ENCODE measurements at places on chromosomes 1 and 21.

- DNase-seq, result no peak
Measured at GRCh38 chr1:67226688-67227087, 60.4 kb downstream of the IL23R start.

DNA sequence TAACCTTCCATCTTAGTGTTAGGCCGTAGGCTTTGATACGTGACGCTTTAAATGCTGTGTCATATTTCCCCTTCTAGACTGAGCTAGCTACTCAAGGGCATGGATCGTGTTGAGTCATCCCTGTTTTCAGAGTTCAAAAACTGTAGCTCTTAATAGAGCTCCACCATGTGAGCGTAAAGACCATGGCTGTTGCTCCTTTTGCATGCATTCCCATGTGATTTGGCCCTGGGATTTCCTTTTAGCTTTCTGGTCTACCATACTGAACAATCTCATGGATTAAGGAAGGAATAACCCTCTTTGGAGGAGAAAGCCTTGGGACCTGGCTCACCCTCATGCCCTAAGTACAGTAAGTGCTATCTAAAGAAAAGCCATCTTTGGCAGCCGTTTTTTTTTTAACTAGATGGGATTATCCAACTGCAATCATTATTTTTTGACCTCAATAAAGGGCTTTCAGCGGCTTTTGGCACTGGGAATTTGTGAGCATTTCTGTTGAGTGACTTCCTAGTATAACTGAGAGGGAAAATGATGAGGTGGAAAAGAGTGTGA lies 76.6 kb downstream of the PLPP3 start:
- no peak for DNase-seq

GRCh38 chr1:168960595-168960994 lies 145.9 kb upstream of the ATP1B1 start:
- no peak for DNase-seq

DNA sequence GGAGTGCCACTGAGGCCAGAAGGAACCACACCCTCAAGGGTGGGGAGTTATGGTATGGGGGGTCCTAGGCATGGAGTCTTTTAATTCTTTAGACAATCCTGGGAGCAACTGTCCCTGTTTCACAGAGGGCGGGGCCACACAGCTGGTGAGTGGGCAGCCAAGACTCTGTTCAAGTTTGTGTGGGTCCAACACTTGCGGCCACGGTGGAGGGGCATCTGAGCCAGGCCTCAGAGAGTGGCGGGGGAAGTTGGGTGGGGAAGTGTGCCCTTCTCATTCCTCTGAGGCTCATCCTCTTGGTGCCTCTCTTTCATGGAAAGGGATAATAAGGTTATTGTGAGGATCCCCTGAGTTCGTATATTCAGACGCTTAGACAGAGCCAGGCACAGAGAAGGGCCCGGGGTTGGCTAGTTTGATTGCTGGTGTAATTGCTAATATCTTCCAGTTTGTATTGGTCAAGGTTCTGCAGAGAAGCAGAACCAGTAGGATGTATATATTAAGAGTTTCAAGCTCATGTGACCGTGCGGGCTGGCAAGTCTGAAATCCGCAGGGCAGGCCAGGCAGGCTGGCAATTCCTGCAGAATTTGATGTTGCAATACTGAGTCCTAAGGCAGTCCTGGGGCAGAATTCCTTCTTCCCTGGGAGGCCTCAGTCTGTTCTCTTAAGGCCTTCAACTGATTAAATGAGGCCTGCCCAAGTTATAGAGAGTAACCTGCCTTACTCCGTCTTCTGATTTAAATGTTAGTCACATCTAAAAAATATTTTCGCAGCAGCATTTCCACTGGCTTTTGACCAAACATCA lies 15.9 kb downstream of the PCSK9 start:
- DNase-seq, result no peak

DNA sequence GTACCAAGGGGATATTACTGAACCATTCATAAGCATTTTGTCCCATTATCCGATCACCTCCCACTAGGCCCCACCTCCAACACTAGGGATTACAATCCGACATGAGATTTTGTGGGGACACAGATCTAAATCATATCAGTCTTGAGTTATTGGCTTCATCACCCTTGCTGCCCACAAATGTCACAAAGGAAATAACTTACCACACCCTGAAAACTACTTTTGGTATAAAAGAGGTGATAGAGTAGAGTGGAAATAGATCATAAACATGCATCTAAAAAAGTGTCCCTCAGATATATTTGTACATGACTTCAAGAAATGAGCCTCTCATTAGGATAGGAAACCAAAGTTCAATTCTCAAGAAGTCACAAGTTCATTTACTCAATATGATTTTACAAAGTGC lies 22.6 kb upstream of the FCRL3 start:
- DNase-seq, result no peak

DNA sequence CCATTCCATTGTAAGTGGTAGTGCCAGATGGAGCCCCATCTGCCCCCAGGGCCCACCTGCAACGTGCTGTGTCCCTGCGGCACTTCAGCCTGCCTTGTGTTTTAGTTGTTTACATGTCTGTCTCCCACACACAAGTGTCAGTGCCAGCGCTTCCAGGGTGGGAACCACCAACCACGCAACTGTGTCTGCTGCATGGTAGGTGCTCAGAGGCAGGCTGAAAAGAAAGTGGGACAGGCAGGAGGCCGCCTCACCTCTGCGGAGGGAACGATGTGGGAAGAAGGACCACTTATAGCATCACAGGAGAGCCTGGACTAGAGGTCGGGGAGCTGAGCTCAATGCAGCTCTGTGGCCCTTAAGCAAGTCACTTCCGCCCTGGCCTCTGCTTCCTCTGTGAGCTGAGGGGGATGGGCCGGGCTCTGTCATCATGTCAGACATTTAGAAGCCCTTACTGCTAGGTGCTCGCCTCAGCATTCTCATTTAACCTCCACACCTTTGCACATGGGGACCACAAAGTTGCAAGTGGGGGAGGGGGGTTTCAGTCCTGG lies 17.9 kb downstream of the SLC9A1 start:
- peak; percentile 59 for DNase-seq

GRCh38 chr1:229131243-229132105 lies 139.4 kb upstream of the RAB4A start:
- DNase-seq, result no peak

DNA sequence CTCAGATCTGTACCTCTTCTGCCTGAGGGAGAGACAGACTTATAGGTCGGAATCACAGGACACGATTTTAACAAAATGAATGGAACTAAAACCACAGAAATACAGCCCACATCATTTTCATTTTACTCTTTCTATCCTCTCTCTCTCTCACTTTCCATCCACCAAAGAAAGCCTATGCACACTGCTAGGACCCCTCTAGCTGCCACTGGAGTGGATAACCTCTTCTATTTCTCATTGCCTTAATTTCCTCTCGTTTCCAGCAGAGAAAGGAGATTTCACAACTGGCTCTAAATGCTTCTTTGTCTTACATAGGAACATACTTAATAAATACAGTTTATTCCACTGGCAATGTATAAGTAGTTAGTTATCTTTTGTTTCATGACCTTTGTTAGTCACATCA lies 867.8 kb upstream of the ADGRL4 start:
- DNase-seq, result no peak

DNA sequence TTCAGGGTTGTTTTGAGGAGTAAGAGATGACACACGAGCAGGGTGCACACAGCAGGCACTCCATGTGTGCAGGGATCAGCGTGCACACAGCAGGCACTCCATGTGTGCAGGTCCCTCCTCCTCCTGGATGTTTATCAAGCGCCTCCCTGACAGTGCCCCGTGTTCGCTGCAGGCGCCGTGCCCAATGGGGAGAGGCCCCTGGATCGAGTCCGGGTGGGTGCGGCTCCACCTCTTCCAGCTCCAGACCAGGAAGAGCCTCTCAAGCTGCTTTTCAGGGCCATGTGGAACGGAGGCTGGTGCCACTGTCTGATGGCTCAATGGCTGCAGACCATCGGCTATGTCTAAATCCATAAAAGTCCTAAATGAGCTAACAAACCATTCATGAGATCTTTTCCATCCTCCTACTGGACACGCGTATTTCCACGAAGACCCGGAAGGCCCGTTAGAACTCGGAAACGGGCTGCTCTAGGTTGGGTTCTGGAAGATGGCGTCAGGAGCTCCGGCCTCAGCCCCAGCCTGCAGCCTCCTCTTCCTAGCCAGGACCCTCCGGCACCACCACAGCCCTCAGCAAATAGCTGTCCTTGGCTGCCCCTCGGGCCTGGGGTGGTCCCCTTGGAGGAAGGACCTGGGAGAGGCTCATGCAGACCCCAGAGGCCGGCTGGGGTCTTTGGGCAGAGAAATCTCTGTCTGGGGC lies 36.0 kb downstream of the RRP1 start:
- DNase-seq, result no peak

DNA sequence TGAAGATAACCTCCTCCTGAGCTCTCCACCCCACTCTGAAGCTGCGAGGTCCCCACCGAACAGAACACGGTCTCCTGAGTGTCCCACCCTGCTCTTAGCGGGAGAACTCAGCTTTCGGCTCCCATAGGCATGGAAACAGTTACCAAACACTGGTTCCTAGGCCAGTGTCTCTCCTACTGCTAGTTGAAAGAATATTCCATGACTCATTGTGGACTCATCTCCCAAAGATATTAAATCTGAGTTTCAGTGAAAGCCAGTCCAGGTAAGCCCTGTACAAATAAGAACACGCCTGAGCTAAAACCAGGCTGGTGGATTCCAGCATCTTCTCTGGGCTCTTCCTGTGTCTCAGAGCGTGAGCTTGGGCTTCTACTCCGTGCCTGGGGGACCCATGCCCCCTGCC lies 107.5 kb upstream of the CLDN14 start:
- no peak for DNase-seq

DNA sequence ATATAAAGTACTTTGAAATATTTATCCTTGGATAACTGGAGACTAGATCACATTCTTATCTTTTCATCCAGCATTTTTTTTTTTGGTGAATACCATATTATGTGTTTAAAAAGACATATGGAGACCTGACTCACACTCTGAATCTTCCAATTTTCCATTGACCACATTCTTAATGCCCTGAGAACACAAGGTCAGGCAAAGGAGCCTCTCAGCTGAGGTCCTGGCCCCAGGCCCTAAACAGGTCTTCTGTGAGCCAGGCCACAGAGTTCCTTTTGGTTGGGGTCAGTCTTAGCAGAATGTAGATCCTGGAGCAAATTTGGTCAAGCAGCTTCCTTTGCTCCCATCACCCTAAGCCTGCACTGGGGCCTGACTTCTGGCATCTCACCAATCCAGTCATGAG lies 390.1 kb upstream of the ST6GALNAC5 start:
- DNase-seq, result no peak

- DNase-seq, result no peak
Measured at GRCh38 chr1:16158025-16158424, 2.2 kb upstream of the EPHA2 start.

DNA sequence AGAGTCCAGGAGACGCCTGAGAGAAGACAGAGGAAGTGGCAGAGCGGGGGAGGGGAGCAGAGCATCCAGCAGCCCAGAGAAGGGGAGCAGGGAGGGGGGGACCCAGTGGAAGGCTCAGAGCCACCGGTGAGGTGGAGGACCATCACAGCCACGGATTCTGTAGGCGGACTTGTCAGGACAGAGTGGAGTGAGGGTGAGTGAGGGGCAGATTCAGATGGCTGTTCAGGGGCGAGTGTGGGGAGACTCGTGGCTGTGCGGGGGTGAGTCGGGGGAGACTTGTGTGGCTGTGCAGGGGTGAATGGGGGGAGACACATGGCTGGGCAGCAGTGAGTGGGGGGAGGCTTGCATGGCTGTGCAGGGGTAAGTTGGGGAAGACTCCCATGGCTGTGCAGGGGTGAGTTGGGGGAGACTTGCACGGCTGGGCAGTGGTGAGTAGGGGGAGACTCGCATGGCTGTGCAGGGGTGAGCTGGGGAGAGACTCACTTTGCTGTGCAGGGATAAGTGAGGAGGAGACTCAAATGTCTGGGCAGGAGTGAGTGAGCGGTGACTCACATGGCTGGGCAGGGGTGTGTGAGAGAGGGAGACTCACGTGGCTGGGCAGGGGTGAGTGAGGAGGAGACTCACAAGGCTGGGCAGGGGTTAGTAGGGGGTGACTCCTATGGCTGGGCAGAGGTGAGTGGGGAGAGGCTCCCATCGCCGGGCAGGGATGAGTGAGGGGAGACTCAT lies 56.8 kb upstream of the ABCG1 start:
- no peak for DNase-seq

- no peak for DNase-seq
Measured at GRCh38 chr1:102853136-102853535, 255.2 kb downstream of the COL11A1 start.

DNA sequence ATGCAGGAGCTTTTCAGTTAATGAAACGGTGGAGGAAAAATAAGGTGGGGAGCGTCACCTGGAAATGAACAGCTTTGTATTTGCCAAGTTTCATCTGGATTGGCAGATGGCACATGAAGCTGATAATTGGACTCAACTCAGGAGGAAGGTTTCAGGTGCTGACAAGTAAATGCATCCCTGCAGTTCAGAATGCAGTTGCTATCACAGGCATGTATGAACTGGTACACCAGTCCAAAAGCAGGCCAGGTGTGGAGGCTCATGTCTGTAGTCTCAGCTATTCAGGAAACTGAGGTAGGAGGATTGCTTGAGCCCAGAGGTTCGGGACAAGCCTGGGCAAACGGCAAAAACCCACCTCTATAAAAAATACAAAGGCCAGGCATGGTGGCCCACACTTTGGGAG lies 15.5 kb downstream of the DEGS1 start:
- DNase-seq, result no peak

- DNase-seq, result no peak
Measured at GRCh38 chr1:47521034-47521881, 83.4 kb downstream of the FOXD2 start.

- no peak for DNase-seq
Measured at GRCh38 chr1:33860671-33861070, 3.2 kb upstream of the HMGB4 start.

DNA sequence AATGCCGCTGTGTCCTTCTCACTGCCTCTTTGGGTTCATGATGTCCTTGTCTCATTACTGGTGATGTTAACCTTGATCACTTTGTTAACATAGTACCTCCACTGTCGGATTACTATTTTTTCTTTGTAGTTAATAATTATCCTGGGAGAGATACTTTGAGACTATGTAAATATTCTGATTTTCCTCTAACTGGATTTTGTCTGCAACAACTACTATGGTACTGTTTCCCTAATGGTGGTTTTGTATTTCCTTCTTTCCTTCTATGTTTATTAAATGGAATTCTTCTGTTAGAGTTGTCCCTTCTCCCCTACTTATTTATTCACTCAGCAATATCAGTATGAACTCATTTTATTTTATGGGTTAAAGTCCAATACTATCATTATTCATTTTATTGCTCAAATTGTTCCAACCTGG lies 4.2 kb downstream of the TOR1AIP2 start:
- no peak for DNase-seq

DNA sequence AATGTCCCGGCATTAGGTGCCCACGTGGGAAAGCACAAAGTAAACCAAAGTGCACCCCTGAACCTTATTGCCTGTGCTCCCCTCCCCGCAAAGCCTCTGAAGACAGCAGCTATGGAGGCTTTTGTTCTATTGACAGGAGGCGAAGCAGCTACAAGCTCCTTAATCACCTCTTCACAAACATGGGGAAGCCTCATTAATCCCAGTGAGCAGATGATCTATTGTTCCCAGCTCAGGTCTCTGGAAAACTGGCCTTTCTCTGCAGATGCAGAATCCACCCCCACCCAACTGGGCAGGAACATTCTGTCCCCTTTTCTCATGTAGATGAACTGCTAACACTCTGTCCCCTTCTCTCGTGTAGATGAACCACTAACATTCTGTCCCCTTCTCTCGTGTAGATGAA lies 190.5 kb upstream of the CSF3R start:
- DNase-seq, result no peak

Measured in effector CD4-positive, alpha-beta T cell (primary cell).